ENCODE measurements at places on chromosomes 4 and X.

DNA sequence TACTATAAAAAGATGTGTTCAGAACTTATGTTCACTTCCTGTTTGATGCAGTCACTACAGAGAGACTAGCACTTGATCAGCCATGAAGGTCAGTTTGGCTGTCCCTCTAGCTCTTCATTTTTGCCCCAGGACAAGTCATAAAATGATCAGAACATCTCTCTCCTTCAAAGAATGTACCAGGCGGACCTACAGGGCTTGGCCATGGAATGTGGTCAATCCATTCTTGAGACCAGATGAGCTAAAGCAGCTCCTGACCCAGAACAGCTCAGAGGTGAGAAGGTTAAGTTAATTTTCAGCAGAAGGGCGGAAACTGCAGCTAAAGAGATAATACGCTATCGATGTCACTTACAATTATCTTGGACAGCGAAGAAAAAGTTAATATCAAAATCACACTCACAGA lies 49.2 kb upstream of the TAB3 start:
- DNase-seq = no peak

DNA sequence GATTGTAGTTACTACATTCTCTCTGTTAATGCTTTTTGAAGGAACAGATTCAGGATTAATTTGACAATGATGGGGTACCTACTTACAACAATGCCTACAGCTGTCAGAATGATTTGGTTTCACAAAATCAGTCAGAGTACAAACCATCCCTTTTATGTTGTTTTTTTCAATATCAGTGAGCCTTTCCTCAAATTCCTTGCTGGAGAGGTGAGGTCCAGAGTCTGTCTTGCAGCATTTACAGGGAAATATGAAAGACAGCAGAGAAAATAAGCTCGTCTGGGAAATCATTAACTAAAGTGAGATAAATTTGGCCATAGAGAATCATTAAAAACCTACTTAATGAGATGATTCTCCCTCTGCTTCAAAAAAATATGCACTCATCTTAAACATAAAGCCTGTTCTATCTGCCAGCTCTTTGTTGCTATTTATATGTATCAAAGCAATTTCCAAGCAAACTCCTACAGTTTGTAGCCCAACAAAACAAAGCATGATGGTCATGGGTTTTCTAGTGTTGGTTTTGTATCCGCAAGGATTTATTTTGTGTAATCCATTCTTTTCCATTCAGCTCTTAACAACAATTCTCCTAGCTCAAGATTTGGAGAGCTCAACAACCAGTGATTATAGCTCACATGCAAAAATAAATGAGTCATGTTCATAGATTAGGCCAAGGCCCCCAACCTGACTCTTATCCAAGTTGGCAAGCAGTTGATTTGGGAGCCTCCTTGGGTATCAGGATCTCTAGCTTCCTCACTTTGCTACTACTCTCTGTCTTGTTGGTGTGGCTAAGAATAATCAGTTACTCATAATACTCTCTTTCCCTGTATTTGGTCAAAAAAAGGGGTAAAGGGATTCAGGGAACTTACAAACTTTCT lies 222.6 kb downstream of the ENOX2 start:
- peak; percentile 7 for DNase-seq

- no peak for DNase-seq
Observed at GRCh38 chr4:176752191-176752749, 40.5 kb downstream of the VEGFC start.

DNA sequence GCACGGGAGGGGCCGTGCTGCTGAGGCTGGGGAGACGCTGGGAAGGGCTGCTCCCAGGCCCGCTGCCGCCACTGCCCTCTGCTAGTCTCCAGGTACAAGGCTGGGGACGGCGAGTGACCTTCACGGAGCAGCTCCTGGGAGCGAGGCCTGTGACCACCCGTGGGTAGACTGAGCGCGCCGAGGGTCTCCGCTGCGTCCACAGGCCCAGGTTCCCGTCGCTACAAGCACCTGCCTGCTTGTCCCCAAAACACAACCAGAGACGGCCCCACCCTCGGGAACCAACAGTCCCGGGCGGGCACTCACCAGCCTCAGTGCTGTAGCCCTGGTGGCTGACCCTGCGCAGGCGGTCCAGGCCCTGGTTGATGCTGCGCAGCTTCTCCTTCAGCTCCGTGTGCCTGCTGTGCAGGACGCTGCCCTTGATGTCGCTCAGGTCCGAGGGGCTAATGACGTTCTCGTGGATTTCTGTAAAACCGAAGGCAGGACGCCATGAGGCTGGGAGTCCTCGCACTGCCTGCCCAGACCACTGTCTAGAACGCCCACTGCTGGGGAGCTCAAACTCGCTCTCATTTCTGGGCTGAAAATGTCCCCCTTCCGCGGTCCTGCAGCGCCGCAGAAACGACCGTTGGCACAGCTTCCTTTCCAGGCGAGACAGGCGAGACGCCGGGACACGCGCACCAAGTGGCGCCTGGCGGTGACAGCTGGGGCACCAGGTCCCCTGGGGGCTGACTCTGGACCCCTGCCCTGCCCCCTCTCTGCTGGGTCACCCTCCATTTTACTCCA lies 14.3 kb downstream of the LRPAP1 start:
- no peak for DNase-seq

- DNase-seq = no peak
Observed at GRCh38 chr4:151407466-151408379, 1.3 kb upstream of the FHIP1A start.

GRCh38 chrX:65677954-65678469 lies 10.6 kb downstream of the MSN start:
- peak; percentile 83 for DNase-seq

DNA sequence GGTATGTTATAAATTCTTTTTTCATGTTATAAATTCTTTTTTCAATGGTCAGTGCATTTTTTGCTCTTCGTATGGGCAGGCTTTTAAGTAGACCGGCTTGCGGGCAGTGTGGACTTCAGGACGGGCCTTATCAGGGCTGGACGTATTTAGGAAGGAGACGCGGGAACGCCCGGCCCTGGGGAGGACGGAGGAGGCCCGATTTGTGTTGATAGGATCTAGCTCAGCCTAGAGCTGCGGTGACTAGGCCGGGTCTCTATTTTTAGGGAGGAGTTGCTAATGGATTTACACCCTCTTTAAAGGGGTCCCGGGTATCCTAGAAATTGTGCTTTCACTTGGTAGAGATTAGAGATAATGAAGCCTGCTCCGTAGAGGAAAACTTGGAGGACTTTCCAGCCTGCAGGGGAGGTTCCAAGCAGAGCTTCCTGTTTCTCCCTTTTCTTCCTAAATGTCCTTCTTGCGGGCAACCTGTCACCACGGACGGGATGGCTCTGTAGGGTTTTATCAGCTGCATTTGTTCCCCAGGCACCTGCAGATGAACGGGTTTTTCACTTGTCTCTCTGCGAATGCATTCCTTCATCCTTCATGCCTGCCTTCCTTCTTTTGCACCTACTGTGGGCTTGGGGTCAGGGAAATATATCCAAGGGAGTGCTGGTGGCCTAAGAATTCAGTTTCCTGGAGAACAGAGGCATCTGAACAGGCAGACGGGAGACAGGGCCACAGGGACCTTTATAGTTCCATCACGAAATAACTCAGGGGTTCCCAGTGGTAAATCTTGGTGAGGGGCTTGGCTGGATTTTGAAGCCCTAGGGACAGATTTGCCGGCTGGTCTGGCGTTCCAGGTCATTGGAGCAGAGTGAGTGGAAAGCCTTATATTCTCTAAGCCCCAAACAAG lies 1.4 kb downstream of the CD99 start:
- peak; percentile 19 for DNase-seq

DNA sequence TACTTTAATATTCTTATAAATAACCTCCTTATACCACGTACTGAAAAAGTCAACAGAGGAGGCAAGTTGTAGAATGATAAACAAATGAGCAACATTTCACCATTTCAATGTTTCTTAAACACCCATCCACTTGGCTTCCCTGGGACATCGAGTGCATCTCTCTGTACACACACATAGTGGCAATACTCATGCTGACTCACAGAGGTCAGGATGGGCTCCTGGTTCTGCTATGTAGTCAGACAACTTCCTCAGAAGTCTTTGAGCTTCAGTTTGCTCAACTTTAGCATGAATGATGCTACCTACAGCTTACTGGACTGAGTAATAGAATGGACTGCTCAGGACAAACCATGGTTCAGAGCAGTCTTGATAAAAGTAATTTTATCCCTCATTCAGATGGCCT lies 56.9 kb downstream of the MAD2L1 start:
- DNase-seq = peak; percentile 7

- no peak for DNase-seq
Observed at GRCh38 chr4:19650903-19651864, 600.5 kb upstream of the SLIT2 start.

DNA sequence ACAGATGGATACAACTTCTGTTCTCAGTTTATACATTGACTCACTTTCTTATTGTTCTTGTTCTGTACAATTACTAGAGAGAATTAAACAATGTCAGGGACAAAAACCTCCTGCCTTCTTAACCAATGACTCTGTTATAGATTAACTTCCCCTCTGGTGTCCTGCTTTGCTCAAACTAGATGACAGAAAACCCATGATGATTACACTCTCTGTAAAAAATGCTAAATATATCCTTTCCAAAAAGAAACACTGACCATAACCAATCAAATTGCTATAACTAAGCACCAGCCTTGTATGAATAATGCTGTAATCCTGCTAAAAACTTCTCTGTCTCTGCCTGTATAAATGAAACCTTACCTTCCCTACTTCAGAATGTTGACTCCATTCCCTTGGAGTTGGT lies 29.8 kb upstream of the IL13RA2 start:
- no peak for DNase-seq

DNA sequence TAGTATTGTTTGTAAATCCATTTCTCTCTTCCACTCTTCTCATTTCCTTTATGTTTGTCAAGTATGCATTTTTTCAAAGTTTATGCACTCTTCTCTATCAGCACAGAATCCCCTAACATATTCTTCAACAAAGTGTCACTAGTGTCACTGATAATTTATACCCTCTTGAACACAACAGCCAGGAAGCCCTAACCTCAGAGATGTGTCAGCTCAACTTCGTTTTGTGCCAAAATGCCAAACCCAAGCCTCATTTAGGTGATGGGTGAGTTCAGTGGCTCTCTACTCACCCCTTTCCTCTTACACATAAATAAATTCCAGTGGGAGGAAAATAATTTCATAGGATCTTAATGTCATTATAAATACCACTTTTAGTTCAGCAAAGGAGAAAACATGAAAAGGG lies 22.4 kb upstream of the P2RY10 start:
- no peak for DNase-seq

DNA sequence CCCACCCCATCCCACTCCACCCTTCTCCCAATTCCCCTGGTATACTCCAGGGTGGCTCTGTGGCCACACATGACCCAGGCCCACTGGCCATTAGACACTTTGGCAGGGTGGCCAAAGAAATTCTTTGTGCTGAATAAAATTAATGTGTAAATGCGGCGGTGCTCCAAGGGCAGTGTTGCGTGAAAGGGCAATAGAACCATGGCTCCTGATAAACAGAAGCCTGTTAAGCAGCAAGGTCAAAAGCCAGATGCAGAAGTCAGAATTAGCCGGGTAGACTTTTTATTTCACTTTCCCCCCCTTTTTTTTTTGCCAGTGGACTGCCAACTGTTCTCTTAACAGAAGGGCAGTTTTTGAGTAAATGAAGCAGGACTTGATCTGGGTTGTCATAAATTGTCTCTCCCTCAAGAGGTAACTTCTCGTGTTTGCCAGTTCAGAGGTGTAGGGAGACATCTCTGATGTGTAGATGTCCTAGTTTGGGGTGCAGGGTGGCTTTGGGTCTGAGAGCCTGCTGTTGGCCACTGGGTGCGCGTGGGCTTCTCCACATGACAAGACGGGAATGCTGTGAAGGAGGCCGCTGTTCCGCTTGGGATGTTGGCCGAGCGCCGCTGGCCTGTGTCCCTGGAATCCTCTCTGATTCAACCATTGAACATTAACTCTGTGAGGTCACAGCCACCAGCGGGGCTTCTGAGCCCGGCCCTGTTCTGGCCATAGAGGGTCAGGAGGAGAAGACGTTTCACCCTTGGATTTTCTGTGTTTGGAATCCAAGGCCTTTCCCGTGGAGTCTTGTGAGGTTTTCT lies 139.5 kb downstream of the TBL1X start:
- DNase-seq = no peak

GRCh38 chr4:7607156-7607910 lies 172.6 kb upstream of the PSAPL1 start:
- no peak for DNase-seq

GRCh38 chr4:151197247-151197646 lies 79.7 kb upstream of the PRSS48 start:
- DNase-seq = no peak

DNA sequence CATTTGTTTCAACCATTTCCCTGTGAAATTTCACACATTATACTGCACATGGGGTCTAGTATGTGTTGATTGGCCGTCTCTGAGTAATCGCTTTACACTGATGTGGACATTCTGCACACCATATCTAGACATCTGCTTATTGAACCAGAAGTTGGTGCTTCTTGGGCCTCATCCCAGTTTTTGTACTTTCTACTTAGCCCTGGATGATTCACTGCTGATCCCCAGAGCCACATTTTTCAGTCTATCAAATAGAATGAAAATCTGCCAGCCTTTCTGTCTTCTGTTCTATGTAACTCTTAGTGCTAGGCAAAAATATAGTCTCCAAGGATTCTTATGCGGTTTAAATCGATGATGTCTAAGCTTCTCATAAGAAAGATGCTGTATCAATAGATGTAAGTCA lies 40.5 kb upstream of the RELL1 start:
- DNase-seq = peak; percentile 43

DNA sequence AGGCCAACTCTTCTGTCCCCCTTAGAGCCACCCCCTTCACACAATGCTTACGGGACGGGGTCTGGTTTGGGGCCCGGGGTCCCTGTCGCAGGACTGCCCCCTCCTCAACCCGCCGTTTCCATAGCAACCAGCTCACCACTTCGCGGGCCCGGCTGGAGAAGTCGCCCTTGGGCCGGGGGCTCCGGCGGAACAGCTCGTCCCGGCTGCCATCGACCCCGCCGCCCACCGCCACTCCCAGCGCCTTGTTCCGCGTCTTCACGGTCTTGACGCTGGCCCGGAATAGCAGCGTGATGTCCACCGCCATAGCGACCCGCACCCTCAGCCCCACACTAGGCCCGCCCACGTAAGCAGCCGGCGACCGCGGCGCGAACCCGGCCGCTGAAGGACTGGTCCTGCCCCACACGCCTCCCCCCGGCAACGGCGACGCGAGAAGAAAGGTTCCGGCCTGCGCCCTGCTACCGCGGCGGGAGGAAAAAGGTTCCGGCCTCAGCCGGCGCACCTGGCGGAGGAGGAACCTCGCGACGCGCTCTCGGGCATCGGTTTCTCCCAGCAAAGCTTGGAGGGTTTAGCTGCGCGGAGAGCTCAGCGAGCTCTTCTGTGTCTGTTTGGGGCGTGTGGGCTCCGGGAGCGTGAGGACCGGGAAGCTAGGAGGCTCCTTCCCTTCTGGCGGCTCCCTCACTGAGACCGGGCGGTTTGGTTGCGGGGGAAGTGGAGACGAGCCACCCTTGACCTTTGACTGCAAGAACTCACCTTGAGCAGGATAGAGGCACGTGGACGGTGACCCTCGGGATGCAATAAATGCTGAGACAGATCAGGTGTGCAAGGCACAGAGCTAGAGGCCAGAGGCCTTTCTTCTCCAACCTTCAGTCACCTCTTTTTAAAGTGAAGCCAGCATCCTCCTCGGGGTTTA lies at the start of gene STX18:
TSS of gene STX18 (minus strand) at position 388 of the 910 bp plus-strand sequence. CDS start at position 304, 84 bp downstream.
- peak; percentile 91 for DNase-seq

- DNase-seq = no peak
Observed at GRCh38 chr4:92514627-92515026, 210.9 kb downstream of the GRID2 start.
